ENCODE measurements at places on chromosomes 5 and 9.

- DNase-seq, result no peak
Observed at GRCh38 chr5:34496260-34496691, 159.9 kb upstream of the RAI14 start.

DNA sequence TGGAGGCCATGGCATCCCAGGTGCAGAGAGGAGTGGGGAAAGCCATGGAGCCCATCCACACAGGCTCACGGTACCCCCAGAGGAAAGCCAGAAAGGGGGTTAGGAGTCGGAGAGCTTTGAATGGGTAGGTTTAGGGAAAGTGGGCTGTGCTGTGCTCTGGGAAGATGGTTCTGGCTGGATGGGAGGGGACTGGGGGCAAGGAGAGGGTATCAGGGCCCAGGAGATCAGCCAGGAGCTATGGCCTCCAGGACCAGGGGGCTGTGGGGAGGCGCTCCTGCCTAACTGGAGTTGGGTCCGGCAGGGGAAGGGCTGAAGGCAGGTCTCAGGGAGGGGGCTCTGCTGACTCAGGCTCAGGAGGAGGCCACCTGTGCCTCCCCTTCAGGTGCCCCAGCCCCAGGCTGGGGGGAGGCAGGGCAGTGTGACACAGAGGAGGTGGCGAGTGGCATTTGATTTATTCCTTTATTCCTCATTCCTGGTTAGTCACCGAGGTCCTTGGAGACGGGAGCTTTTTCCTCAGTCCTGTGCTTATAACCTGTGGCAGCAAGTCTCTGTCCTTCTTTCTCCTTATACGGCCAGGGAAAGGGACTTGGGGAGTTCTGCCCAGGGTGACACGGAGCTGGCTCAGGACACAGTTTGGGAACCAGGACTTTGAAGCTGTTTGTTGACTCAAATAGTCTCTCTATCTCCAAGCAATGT, 60.8 kb downstream of the TSTD2 start:
- no peak for DNase-seq

DNA sequence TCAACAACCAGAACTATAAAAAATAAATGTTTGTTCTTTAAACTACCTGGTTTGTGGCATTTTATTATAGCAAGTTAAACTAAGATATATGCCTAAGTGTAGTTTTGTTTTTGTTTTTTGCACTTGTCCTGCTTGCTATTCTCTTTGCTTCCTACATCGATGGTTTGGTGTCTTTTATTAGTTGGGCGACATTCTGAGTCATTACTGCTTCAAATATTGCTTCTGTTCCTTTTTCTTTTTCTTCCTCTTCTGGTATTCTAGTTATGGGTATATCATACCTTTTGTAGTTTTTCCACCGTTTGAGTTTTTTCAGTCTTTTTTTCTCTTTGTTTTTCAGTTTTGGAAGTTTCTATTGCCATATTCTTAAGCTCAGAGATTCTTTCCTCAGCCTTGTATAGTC, 86.9 kb downstream of the MACIR start:
- DNase-seq, result no peak

GRCh38 chr5:72167257-72167656, 60.0 kb downstream of the MAP1B start:
- no peak for DNase-seq

DNA sequence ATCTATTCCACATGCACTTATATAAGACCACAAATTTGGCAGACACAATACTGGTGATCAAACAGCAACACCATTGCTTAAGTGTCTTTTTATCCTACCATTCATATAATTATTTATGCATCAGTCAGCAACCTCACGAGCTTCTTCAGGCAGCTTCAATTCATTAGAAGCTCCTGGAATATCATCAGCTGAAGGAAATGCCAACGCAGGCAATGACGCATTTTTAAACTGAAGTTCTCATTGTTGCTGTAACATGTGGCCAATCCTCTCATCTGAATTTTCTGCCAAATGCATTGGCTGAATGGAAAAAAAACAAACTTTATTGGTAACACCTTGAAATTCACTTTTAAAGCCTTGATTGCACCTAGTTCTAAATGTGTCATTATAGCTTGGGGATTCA, 376.4 kb upstream of the RGMB start:
- no peak for DNase-seq

DNA sequence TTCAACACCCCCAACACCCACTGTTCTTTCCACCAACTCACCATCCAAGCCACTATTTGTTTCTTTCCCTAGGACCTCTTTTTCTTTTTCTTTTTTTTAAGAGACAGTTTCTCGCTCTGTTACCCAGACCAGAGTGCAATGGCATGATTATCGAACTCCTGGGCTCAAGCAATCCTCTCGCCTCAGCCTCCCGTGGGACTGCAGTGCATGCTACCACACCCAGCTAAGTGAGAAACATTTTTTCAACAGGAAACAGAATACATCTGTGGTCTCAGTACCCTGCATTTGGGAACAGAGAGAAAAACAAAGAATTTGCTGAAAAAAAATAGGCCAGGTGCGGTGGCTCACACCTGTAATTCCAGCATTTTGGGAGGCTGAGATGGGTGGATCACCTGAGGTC, 24.6 kb downstream of the B4GALT1 start:
- DNase-seq, result no peak

GRCh38 chr5:172282272-172283019, 1.1 kb downstream of the UBTD2 start:
- DNase-seq, result no peak

- no peak for DNase-seq
Observed at GRCh38 chr5:101955891-101956290, 340.2 kb downstream of the SLCO4C1 start.

- no peak for DNase-seq
Observed at GRCh38 chr9:4883326-4883873, 90.7 kb downstream of the RCL1 start.

GRCh38 chr9:131487001-131487400, 15.7 kb upstream of the POMT1 start:
- DNase-seq, result no peak

DNA sequence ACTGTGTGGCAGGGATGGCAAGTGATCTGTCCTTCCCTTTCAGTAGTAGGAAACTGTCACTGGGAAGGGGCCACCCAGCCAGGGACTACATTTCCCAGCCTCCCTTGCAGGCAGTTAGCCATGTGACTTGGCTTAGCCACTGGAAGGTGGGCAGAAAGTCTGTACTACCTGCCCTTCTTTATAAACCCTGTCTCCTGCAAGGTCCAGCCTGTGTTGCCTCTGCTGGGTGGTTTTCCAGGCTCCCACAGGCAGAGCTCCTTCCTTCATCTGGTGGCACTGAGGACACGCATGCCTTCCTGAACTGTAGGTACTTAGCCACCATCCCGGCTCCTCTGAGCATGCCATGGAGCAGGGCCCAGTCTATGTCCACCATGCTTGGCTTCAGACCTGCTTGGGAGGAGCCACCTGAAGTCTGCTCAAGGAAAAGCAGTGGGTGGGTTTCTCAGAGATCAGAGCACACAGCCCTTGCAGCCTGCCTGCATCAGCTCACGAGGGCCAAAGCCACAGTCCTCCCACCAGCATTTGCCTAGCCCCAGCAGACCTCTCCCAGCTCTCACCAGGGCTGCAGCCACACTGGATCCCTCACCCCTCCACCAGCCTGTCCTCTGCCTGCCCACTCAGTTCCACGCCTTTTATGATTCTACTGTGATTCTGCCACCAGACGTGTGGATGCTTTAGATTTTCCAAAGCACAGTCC, 16.7 kb upstream of the SLC25A51 start:
- DNase-seq, result no peak

GRCh38 chr5:4877579-4877978, 262.6 kb upstream of the ADAMTS16 start:
- DNase-seq, result no peak

DNA sequence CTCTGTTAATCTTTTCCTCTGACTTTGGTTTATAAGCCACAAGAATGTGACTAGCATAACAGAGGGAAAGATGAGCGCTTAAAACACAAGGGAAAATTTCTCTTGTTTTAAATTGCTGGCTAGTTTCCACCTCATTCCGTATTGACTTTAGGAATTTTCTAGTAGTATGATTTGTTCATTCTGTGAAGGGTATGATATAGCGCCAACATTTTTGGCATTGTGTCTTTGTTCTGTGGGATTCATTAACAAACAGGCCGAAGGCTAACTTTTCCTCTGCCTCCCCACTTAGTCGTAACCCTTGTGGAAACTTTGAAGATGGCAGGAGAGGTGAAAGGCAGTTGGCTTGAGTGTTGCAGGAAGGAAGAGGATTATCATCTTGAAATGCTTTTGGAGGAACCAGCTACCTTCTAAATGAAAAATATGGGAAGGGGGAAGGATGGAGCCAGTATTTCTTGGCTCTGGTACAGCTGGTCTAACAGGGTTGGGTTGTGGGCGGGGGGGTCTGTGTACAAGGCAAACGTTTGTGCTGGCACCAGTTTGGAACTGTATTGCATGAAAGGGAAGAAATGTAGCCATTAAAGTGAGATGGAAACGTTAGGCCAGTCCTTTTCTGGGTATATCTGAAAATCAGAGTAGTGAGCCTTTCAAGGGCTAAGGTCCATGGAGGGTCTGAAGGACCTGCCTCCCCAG, 21.5 kb upstream of the DMRT2 start:
- no peak for DNase-seq

GRCh38 chr9:97811533-97812246, 41.3 kb upstream of the FOXE1 start:
- DNase-seq, result no peak

DNA sequence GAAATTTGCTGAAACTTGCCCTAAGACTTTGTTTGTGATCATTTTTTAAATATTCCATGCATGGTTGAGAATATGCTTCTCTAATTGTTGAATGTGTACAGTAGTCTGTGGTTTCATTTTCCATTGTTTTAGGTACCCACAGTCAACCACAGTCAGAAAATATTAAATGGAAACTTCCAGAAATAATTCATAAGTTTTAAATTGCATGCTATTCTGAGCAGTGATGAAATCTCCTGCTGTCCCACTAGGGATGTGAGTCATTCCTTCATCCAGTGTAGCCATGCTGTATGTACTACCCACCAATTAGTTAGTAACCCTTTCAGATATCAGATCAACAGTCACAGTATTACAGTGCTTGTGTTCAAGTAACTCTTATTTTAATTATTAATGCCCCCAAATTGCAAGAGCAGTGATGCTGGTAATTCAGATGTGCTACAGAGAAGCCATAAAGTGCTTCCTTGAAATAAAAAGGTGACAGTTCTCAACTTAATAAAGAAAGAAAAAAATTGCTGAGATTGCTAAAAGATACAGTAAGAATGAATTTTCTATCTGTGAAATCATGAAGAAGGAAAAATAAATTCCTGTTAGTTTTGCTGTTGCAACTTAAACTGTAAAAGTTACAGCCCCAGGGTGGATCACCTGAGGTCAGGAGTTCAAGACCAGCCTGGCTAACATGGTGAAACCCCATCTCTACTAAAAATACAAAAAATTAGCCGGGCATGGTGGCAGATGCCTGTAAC, 79.9 kb upstream of the FBXL17 start:
- DNase-seq, result no peak

- DNase-seq, result no peak
Observed at GRCh38 chr9:7144265-7145046, 386.7 kb downstream of the KDM4C start.

DNA sequence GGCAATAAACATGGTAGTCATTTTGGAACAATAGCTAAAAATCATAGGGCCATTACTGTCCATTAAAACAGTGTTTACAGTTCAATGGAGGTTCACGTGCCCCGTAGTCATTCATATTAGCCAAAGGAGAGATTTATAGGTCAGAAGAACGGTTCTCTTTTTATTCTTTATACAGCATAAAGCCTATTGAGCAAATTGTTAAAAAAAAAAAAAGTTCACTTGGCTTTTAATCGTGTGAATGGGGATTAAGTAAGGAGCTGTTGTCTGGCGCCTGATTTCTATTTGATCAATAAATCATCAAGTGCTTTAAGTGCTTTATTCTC, 69.1 kb upstream of the TBCA start:
- no peak for DNase-seq

GRCh38 chr5:68522863-68523262, 307.3 kb downstream of the PIK3R1 start:
- no peak for DNase-seq

Data from stimulated activated CD8-positive, alpha-beta memory T cell treated with anti-CD3 and anti-CD28 coated beads, Interleukin-4, amount 100 ng/mL, for 4 hours (primary cell).